ENCODE measurements at places on chromosomes 2 and 18. TPM values are rescaled to one million over a fixed set of nuclear protein-coding genes. Genes with fewer than 3 reads are reported as not detected.

DNA sequence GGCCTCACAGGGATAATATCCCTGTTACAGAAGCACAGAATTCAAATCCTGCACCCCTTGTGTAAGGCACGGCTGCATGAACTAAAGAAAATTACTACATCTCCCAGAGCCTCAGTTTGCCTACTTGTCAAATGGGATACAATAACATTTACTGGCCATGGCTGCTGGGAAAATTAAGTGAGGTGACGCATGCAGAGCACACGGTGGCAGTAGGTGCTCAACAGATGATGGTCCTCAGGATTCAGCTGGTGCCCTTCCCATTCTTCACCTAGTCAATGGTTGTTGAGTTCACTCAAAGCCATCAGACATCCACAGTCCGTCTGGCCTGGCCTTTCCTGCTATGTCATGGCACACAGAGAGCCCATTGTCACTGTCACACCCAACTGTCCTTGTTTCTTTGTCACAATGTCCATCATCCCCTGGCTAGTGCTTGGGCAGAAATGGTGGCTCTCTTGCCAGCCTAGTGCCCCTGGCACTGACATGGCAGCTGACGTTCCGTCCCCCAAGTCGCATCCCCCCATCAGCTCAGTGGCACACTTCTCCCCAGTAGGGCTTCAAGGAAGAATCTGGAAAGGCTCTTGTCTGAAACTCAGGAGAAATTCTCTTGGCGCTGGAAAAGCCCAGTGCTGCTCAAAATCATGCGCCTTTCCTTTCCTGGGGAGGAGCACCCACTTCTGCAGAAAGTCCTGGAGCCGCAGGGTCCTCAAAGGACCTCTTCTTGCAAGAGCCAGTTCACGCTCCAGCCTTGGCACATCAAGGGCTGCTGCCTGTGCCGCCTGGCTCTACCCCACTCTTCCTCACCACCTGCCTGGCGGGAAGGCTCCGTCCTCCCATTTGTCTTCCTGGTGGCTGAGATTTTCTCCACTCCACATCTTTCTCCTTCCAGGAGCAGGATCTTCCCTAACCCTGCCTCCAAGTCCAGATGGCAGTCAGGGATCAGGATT is 55.9 kb upstream of the SLC66A3 start:
- DNase-seq: no peak

DNA sequence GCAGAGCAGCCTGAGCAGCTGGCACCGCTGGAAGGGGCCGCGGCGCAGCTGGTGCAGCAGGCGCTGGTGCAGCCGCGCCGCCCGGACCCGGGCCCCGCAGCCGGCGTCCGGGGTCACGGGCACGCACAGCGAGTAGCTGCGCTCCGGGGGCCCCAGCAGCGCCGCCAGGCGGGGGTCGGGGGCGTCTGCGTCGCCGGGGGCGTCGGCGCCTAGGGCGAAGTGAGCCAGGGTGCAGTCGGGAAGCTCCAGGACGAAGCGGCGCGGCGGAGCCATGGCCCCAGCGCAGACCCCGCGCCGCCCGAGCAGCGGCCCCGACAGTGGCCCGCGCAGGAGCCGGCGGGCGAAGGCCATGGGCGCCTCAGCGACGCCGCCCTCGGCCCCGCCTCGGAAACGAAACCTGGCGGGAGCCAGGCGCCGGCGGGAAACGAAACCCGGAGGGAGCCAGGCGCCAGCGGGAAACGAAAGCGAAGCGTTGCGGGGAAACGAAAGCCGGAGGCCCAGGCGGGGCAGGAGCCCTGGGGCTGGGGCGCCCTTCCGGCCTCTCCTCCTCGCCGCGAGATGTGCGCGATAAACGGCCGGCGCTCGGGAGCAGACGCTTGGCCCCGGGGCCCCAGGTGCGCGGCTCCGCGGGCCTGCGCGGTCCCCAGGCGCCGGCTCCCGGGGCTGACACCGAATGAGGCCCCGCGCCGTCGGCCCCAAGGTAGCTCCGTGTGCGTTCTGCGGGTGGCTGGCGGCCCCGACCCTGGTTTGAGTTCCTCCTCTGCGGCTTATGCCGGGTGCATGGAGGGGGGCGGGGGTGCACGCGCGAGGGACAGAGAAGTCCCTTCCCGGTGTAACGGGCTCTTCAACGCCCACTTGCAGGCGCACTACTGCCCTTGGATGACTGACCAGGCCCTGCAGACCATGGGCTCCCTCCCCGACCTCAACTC is at the start of gene CMPK2:
TSS of gene CMPK2 (minus strand) at position 562 of the 929 bp plus-strand sequence. CDS start at position 351, 211 bp downstream.
- DNase-seq: peak; percentile 62

The UCN gene
- 3.1 TPM for total RNA-seq

DNA sequence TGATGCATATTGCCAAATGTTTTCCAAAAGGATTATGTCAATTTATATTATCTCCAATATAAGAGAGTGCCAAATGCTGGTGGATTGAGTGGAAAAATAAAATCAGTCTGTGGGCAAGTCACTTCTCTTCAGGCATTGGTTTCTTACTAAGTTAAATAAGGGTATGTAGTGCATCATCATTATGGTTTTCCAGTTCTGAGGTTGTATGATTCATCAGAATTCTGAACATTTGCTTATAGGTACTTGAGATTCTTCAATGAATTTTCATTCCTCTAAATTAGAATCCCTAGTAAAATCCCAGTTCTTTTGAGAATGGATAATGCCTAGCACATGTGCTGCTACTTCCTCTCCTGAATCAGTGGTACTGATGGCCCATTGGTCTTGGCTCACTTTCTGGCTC is 188.9 kb upstream of the OSR1 start:
- DNase-seq: no peak

The NT5C1B gene
- total RNA-seq: not detected

DNA sequence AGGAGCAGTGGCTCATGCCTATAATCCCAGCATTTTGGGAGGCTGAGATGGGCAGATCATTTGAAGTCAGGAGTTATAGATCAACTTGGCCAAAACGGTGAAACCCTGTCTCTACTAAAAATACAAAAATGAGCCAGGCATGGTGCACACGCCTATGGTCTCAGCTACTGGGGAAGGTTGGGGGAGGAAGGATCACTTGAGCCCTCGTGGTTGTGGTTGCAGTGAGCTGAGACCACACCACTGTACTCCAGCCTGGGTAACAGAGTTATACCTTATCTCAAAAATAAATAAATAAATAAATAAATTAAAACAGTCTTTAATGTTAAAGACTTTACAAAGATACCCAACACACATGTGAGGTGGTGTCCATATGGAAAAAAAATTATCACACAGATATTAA is 134.0 kb downstream of the C2orf74 start:
- DNase-seq: no peak

- no peak for DNase-seq
These were observed 21.9 kb downstream of the ELMOD3 start for GRCh38 chr2:85376291-85377065.

The BUB1 gene
- total RNA-seq: 2.0 TPM

GRCh38 chr2:144137705-144138428 is 382.1 kb downstream of the ZEB2 start:
- DNase-seq: no peak

- no peak for DNase-seq
These were observed 250.0 kb downstream of the FHOD3 start for GRCh38 chr18:36547544-36547943.

The ADI1 gene
- 223 TPM for total RNA-seq

DNA sequence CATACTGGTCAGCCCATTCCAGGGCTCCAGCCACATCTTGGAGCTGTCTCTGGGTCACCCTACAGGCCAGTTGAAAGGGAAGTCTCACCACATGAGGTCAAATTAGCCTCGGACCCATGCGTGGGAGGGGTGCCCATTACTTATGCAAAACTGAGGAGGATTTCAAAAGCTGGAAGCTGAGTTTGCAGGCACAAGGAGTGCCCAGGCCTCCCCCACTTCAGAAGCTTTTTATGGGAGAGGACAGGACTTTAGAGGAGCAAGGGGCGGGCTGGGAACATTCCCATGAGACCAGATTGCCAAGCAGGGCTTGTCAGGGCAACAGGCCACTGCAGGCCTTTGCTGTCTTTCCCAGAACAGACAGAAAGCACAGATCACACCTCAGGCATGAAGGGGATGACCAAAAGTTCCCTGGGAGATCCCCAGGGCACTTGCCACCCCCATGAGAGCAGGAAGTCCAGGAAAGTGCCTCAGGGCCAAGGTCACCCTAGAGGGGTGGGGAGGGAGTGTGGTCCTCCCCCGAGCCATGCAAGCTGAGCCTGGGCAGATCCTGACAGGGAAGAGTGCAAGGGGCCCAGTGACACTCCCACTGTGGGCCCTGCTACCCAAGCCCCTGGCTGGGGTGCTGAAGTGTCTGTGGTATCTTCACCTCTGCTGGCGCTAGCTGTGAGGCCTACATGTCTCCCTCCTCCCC is 267.7 kb downstream of the BCL11A start:
- no peak for DNase-seq

The AOX1 gene
- total RNA-seq: 119 TPM

- no peak for DNase-seq
These were observed 480.8 kb downstream of the TMX3 start for GRCh38 chr18:68234131-68234530.

The SLC4A5 gene
- 4.7 TPM for total RNA-seq

- no peak for DNase-seq
These were observed 96.3 kb upstream of the RAB6C start for GRCh38 chr2:129883121-129883520.

DNA sequence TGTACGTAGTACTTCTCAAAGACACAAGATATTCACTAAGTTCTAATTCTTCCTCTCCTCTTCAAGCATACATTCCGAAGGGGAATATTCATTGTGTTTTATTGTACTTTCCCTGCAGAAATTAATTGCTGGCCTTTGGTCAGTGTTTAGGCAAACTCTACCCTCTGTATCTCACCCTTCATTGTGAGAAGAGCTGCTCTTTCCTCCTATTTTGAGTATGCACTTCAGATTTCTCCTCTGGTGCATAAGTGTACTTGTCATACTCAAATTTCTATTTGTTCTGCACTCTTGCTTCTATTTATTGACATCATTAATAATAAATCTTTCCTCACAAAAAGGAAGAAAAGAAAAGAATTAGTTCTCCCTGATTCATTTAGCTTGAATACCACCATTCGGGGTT is 485.4 kb upstream of the SLC8A1 start:
- DNase-seq: no peak

DNA sequence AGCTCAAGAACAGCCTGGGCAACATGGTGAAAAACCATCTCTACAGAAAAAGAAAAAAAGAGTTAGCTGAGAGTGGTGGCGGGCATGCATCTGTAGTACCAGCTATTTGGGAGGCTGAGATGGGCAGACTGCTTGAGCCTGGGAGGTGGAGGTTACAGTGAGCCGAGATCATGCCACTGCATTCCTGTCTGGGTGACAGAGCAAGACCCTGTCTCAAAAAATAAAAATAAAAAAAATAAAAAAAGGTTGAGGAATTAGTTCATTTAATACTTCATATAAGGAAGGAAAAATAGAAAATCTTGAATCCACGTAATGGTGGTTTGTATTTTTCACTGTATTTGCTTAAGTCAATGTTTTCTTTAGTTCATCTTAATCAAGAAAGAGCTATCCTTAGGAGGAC is 241.7 kb downstream of the TGIF1 start:
- DNase-seq: no peak

The SIX2 gene
- total RNA-seq: not detected

GRCh38 chr2:23292024-23292423 is 93.0 kb upstream of the KLHL29 start:
- no peak for DNase-seq

The SLC23A3 gene
- total RNA-seq: 4.7 TPM

The RAB17 gene
- 64.8 TPM for total RNA-seq

DNA sequence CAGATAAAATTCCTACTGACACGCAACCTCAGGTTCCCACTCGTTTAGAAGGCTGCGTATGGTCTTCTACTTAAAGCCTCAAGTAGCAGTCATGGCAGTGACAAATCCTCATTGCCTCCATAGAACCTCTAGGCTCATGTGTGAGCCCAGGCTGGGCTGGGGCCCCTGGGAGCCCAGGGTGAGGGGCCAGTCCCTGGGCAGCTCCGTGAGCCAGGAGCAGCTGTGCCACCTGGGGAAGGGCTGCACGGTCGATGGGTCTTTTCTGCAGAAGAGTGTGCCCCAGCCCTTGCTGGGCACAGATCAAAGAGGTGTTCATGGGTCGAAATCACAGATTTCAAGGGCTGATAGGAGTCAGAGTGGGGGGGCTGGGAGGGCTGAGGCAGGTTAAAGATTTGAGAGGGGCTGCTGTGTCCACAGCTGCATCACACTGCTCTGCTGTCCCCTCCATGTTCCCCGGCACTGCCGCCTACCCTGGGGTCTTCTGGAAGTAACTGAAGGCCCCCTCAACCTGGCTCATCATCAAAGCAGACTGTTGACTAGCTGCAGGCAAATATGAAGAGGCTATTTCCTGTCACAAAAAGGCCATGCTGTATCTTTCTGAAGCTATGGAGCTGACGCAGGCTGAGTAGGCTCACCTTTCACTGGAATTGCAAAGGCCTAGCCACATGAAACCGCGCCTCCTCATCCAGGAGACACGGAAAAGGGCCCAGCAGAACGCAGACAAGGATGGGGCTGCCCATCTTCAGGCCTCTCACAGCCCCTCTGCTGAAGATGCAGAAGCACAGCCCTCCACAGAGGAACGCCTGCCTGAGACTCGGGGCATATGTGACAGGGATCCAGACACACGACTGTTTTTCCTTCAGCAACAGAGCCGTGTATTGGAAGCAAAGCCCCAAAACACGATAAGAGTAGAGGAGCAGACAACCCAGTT is 35.7 kb upstream of the ALPP start:
- DNase-seq: no peak
